ENCODE measurements at places on chromosomes 3 and 15.

- no peak for DNase-seq
Observed at GRCh38 chr3:71258526-71258925, 325.0 kb downstream of the FOXP1 start.

GRCh38 chr15:91946581-91947292 lies 93.2 kb downstream of the SLCO3A1 start:
- no peak for DNase-seq

DNA sequence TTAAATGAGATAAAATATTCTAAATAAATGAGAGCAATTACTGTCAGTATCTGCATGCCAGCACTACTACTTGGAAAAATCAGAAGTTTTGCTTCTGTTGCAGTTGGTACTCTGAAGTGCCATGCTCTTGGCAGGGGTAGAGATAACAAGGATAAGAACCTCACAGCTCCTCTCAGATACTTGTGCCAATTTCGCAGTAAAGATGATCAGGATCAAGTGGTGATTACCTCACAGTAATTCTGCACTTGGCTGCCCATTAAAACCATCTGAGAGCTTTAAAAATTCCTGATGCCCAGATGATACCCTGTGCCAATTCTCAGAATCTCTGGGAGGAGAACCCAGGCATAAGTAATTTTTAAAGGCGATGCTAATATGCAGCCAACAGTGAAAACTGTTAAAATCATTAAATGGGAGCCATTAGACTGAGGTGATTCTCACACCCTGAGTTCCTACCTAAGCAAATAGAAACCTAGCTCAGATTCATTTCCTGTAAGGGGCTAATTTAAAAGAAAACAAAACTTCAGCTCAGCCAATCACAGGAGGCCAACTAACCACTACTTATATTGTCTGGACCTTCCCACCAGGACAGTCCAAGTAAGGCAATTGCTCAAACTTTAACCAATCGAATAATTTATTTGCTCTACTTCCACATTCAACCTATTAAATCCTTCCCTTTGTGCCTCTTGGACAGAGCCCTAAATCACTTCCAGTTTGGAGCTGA lies 171.2 kb downstream of the KCNMB2 start:
- no peak for DNase-seq

GRCh38 chr3:71984843-71985613 lies 200.1 kb upstream of the PROK2 start:
- DNase-seq: no peak

- DNase-seq: no peak
Observed at GRCh38 chr3:48187579-48188265, 495 bp downstream of the CDC25A start.
